Gastroesophageal sphincter (tissue), 4 donors: ENCODE measurements at places on chromosomes 3 and 15. TPM values are rescaled to one million over a fixed set of nuclear protein-coding genes. Genes with fewer than 3 reads are reported as not detected.

Gene RBMS3
- 51.5 TPM for total RNA-seq

Gene CCDC54
- not detected for total RNA-seq

Gene SLC15A2
- total RNA-seq: 7.1 TPM

Gene ARGFX
- total RNA-seq: not detected

Gene KBTBD12
- 4.2 TPM for total RNA-seq

DNA sequence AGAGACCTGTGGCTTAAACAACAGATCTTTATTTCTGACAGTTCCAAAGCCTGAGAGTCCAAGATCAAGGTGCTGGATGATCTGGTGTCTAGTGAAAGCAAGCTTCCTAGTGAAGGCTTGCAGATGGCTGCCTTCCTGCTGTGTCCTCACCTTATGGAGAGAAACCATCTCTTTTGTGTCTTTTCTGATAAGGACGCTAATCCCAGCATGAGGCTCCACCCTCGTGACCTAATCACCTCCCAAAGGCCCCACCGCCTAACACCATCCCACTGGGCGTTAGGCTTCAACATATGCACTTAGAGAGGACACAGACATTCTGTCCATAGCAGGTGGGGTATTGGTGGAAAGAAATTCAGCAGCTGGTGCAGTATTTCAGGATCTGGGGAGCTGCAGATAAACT is 19.8 kb upstream of the LYSMD4 start:
- ATAC-seq: no peak

DNA sequence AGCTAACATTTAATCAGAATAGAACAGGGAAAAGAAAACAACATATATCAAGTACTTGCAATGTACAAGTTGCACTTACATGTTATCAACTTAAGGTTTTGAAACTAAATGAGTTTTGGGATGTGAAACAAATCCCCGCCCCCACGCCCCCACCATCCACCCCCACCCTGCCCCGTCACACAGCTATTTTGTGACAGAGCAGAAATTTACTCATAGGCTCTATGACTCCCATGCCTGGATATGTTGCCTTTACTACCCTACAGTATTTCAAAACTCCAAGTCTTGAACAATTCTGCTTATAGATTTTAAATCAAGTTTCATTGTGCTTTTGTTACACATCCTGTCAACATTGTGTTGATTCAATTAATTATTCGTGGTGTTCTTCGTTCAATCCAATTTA is 18.1 kb upstream of the IL1RAP start:
- no peak for ATAC-seq

GRCh38 chr3:62481962-62482361 is 108.6 kb upstream of the FEZF2 start:
- ATAC-seq: no peak

- no peak for ATAC-seq
Observed at GRCh38 chr15:30984542-30984941, 6.9 kb downstream of the MTMR10 start.

DNA sequence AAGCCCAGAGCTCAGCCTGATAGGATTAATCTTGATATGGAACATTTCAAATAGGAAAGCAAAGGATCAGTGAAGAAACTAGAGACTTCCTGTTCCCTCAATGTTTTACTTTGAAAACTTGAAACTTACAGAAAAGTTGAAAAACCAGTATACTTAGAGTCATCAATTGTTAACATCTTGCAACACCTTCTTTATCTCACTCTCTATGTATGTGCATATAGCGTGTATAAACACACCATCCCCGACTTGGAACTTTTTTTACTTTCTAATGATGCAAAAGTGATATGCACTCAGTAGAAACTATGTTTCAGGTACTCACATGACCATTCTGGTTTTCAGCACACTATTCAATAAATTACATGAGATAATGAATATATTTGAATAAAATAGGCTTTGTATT is 60.5 kb downstream of the SEC22A start:
- ATAC-seq: no peak
